CD4-positive, alpha-beta T cell treated with Interleukin-21 for 1 hour (primary cell): ENCODE measurements at places on chromosomes 5 and 9.
A peak's percentile ranks its signal among the peaks of the same experiment; 100 is the strongest.

GRCh38 chr5:170760113-170760512 is 23.4 kb upstream of the GABRP start:
- no peak for DNase-seq

- no peak for DNase-seq
Measured at GRCh38 chr5:66442951-66443445, 153.2 kb upstream of the MAST4 start.

GRCh38 chr5:117665121-117665520 is 1090.5 kb upstream of the SEMA6A start:
- DNase-seq: no peak

DNA sequence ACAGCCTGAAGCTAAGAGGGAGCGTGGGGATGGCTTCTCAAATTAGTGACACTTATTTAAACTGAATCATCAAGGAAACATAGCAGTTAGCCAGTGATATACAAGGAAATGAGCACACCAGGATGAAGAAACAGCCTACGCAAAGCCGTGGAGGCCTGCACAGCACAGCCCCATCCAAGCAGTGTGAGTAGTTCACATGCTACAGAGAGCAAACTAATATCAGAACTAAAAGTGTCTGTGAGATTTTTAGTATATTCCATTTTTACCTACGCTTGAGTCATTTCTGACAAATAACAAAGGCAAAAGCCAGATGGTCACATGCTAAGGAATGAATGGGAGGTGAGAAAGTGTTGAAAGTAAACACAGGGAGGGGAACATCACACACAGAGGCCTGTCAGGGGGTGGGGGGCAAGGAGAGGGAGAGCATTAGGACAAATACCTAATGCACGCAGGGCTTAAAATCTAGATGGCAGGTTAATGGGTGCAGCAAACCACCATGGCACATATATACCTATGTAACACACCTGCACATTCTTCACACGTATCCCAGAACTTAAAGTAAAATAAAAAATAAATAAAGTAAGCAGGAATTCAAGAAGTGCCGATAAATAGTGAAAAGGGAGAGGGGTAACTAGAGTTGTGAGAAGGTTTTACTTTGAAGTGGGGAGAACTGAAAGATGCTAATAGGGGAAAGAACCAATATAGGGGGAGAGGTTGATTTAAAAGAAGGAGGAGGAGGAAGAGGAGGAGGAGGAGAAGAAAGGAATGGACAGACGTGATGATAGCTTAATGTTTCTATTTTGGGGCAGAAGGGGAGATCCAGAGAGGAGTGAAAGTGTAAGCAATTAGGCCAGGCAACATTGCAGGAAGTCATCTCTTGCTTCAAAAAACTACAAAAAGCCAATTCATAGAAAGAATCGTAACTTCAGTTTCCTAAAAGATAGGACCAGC is 100.9 kb upstream of the PTGER4 start:
- DNase-seq: peak; percentile 16

GRCh38 chr5:78611126-78611605 is 37.4 kb downstream of the LHFPL2 start:
- DNase-seq: no peak

DNA sequence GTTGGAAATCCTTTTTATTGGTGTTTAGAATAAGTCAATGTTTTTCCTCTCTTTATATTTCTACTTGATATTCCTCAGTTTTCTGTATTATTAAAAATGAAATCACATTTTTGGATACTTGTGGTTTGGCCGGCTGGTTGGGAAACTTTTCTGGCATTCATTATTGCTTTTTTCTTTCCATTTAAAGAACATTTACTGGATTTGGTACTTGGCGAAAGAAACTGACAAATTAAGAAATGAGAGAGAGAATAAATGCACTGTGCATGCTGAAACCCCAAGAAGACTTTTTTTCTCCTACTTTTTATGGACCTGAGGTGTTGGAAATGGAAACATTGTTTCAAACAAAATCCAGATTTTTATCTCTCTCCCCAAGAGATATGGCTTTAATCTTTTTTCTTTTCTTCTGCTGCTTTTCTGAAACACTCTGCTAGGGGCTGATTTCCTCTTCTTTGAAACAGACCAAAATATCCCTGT is 128.4 kb downstream of the SNX18 start:
- no peak for DNase-seq

GRCh38 chr9:130707225-130707976 is 13.8 kb downstream of the EXOSC2 start:
- DNase-seq: peak; percentile 74

DNA sequence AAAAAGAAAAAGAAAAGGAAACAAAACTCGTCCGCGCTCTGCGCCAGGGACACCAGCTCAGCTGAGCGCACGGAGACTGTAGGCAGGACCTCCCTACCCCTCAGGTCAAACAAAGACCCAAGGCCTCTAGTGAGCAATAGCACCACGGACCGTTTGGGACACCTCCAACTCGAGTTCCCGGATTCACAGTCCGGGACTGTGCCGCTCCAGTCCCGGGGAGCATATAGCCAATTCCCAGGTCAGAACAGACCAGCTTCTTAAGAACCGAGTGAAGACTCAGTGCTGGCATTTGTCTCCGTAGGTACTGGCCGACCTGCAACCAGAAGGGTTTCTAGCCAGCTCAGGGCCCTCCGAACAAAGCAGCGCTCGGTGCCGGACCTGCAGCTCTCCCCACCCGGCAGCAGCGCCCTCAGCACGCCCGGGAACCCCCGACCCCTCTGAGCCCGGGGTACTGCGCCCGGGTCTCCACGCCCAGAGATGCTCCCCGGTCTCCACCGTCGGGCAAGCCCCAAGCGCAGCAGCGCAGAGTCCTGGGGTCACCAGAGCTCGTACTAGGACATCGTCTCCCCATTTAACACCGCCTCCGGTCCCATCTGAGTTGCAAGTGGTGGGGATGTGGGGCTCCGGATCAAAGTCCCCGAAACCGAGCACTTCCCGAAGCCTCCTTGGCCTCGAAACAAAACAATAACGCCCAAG is 591 bp downstream of the ABCA1 start:
- peak; percentile 16 for DNase-seq

GRCh38 chr9:76697554-76697953 is 66.7 kb upstream of the PCA3 start:
- no peak for DNase-seq

GRCh38 chr5:168747987-168748777 is 169.0 kb upstream of the PANK3 start:
- peak; percentile 34 for DNase-seq

GRCh38 chr9:5813824-5814223 is 19.1 kb downstream of the ERMP1 start:
- DNase-seq: no peak

DNA sequence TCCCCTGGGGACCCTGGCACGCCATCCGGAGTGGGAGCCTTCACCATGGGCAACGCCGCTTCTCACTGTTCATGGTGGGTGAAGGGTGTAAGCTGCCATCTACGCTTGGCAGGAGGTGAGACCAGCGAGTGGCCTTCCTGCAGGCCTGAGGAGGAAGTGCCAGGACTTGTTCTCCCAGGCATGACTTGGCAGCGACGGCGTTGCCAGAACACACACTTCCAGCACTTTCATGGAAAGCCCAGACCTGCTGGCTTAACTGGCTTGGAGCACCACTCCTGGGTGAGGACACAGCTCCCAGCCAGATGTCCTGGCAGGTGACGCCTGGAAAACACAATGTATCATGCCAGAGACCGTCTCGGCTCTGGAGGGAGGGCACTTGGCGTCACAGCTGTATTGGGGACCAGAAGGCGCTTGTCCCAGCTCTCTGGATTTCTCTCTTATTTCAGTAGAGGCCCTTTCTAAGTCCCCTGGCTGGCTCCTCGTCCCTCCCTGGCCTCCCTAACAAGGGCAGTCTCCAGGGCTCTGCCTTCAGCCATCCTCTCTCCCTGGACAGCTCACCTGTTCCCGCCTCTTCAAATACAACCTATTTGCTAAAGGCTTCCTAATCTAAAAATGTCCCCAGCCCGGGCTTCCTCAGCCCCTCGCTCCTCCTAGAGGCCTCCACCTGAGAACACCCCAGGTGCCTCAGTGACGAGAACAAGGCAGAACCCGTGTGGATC is 188.3 kb downstream of the OLFM1 start:
- no peak for DNase-seq

- no peak for DNase-seq
Measured at GRCh38 chr9:125861405-125862058, 114.4 kb downstream of the PBX3 start.

DNA sequence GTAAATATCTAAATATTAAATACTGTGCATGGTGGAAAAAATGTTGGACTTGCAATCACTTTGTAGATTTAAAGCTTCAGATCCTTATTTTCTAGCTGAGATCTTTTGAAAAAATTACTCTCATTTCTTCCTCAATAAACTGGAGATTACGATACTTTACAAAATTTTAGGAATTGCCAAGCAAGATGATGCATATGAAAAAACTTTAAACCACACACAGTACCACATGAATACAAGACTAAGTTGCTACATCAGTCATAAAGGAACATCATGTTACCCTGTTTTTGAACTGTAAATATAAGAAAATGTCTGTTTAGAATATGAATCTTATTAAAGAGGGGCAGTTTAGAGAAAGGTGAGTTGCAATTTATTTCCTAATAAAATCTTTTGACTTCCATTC is 703.6 kb upstream of the NUDT12 start:
- no peak for DNase-seq

DNA sequence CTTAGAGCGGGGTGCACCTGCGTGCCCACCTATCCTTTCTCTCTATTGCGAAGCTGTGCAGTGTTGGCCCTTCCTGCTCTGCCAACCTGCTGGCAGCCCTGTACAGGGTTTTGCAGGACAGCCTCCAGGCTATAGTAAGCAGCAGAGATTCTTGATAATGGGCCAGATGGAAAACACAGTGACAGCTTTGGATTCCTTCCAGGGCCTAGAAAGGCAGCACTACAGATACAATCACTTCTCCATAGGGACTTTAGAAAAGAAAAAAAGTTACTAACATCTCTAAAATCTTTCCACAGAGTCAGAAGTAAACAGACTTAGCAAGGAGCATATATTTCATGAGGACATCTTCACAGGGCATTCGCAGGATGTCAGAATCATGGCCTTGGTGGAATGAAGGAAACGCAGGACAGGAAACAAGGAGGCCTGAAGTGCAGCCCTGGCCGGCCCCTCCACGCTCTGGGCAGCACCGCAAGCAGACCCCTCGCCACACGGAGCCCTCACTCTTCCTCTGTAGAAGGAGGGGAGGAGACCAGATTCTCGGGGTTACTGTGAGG is 172.1 kb upstream of the GAS1 start:
- DNase-seq: no peak

DNA sequence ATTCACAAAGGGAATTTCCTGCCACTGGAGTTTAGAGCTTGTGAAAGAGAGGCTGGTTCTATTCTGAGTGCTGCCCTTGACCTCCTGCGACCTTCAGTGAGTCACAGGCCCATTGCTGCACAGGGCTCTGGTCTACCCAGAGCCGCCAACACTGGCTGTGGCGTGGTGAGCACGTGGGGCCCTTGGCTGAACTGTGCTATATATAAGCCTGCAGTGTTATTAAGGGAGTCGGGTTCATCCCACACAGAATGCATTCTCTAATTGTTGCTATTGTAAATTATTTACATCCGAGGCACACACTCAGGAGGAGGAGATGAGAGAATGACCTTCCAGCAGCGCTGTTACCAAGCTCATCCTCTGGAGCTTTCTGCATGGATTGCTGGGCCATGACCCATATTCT is 47.1 kb downstream of the BRINP1 start:
- no peak for DNase-seq

- no peak for DNase-seq
Measured at GRCh38 chr9:13865869-13866268, 448.1 kb downstream of the NFIB start.

DNA sequence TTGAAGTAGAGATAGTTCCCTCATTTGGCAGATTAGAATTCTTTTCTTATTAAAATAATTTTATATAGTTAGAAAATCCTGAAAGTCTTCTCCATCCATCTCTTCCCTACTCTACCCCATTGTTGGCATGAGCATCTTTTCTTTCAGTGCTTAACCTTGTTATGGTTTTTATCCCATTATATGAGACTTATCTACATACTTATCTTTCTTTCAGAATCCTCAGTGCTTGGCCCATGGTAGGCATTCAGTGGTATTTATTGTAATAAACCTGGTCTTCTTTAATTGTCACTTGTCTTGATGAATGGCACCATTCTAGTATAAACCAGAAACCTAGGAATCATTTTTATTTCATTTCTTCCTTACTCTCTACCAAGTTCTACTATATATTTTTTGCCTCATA is 169.8 kb upstream of the TLX3 start:
- no peak for DNase-seq

DNA sequence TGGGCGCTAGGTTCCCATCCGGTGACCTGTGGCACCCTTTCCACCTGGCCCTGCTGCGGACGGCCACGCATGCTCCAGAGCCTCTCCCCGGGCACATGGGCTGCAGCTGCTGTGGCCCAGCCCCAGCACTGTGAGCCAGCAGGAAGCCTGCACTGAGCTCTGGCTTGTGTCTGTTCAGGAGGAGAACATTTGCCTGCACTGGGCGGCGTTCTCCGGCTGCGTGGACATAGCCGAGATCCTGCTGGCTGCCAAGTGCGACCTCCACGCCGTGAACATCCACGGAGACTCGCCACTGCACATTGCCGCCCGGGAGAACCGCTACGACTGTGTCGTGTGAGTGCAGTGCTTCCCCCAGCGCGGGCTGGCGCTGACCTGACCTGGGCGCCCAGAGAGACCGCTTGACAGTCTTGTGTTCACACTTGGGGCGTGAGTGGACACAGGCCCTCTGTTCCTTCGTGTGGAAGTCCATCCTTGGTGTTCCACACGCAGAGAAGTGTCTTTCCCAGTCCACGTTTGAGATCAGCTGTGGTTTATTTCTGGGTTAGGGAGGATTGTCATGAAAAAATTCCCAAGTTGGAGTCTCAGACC is 66.2 kb upstream of the CACNA1B start:
- DNase-seq: no peak

DNA sequence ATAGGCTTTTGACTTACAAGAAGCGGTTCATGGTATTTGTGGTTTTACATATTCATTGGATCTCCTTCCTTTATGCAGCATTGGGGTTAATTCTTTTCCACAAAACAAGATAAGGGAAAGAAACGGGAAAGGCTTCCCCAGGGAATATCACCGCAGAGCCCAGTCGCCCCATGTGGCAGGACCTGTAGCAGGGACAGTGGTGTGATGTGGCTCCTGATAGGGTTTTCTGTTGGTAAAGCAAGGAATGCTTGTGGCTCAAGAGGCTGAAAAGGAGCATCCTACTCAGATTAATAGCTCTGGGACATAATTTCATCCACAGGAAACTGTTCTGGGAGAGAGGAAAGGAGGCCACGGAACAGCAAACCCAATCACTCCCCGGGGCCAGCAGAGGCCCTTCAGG is 699.9 kb downstream of the MTRR start:
- DNase-seq: no peak

DNA sequence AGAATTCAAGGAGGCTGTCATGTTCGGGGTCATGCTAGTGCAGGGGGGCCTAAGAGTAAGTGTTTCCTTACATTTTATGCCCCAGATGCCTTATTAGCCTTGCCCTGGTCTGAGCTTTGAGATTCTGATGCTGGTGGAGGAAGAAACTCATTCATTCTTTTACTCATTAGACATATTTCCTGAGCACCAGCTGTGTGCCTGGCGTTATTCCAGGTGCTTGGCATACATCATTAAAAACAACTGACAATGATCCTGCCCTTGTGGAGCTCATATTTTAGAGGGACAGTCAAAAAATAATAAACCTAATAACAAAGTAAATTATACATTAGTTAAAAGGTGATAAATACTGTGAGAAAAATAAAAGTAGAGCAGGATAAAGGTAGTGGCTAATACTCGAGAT is 138.9 kb upstream of the SGCD start:
- DNase-seq: no peak
